Pancreas (tissue), 10 donors: ENCODE measurements at places on chromosomes 3 and 15.

DNA sequence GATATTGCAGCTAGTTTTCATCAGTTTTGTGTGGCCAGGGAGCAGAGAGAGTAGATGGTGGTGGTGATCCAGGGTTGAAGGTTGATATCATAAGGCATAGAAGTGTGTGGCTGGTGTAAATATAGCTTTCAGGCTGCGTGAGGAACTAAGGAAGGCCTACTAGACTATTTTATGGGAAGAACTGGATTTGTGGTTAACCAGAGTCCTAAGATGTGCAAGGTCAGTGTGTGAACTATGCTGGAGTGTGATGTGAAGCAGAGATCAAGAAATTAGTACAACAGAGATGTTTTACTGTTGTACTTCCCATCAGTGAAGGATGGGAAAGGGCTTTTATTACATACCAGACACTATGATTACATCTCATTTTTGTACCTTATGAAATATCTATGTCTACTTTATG is 41.5 kb downstream of the MAPK6 start:
- no peak for DNase-seq

DNA sequence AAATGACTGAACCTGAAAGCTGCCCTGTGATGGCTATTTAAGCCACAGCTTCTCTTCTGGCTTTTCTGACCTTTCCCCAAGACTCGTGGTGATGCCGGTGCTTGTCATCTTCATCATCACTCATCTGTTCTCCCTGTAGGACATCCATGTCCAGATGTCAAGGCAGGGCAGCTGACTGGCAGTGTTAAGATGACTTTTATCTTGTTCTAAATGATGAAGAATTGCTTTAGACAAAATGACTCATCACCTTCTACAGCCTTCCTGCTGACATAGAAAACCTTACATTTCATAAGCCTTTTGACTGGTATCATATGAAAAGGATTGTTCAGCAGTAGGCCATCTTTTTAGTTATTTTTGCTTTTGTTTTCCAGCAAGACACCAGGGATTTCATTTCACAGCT is 67.0 kb upstream of the GPR149 start:
- no peak for DNase-seq

GRCh38 chr15:88018869-88019641 is 237.5 kb downstream of the NTRK3 start:
- DNase-seq = no peak

DNA sequence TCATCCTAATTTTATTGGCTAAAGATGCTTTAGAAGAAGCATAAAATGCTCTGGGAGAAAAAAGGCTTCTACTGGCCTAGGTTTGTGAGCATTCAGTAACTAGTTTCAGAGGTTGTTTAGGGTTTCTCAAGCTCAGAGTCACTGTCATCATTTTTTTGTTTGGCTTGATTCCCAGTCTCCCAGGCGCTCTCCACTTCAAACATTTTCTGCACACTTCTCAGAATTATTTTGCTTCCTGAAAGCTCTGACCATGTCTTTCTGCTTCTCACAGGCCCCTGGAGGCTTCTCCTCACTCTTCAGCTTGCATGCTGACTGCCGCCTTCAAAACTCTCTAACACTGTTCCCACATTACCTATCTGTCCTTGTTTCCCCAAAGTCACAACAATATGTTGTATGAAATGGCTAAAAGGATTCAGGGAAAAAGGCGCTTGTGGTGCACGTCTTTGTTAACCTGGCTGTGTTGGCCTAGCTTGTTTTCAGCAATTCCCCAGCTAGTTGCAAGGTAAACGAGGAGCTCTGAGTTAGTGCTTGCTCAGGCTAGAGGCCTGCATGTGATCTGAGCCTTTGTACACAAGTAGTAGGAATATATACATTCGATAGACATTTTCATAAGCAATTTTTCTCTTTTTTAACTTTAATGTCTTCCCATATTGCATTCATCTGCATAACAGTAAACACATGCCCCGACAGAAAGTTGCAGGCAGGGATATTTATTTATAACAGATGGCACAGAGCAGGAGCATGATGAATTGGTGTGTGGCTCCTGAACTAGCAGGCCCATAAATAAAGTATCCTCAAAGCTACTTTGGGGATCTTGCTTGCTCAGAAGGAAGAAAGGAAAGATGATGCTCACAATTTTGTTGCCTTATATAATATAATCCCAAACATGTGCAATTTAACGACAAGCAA is 129.2 kb upstream of the DPH6 start:
- no peak for DNase-seq

DNA sequence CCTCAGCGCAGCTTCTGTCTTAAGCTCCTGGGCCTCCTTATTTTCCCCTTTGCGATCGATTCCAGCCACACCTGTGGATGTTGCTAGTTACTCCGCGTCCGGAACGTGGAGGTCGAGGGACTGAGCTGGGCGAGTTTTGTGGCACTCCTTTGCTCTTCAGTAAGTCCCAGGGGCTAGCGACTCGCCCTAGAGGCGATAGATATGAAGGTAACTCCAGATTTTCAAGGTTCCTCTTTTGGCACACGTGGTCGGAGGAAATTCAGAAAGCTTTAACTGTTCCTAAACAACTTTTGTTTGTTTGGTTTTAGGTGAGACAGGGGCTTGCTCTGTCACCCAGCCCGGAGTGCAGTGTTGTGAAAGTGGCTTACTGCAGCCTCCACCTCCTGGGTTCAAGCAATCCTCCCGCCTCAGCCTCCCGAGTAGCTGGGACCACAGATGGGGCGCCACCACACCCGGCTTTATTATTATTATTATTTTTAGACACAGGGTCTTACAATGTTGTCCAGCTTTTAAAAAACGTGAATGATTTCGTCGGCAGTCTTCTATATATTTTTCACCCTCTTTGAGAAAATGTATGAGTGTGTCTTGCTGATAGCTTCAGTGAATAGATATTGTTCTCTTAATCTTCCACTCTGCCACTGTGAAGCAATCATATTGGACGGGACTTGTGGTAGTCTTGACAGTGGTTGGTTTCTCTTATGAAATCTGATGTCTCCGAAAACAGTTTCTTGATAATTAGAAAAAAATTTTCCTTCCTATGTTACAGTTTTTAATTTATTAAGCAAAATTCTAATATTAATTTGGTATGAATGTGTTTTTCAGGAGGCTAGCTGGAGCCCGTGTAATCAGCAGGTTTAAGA is 785 bp downstream of the MFSD1 start:
- no peak for DNase-seq

- peak; percentile 24 for DNase-seq
Measured at GRCh38 chr3:65996589-65996988, 42.1 kb downstream of the MAGI1 start.

GRCh38 chr3:32886296-32886695 is 65.1 kb upstream of the CCR4 start:
- no peak for DNase-seq

DNA sequence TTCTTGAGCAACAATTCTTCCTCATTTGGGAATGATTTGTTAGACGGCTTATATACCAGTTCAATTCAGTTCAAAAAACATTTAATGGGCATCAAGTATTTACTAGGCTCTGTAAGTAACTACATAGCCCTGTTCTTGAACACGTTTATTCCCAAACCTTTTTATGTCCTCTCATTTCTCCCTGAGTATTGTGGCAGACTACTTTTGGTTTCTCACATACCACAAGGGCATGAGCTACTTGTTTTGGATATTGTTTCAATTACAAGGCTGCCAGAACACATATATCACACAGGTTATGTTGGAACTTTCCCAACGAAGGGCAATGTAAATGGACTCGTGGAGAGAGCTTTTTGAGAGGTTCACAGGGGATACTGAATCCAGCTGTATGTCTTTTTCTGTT is 363.8 kb upstream of the NAALADL2 start:
- DNase-seq = no peak

DNA sequence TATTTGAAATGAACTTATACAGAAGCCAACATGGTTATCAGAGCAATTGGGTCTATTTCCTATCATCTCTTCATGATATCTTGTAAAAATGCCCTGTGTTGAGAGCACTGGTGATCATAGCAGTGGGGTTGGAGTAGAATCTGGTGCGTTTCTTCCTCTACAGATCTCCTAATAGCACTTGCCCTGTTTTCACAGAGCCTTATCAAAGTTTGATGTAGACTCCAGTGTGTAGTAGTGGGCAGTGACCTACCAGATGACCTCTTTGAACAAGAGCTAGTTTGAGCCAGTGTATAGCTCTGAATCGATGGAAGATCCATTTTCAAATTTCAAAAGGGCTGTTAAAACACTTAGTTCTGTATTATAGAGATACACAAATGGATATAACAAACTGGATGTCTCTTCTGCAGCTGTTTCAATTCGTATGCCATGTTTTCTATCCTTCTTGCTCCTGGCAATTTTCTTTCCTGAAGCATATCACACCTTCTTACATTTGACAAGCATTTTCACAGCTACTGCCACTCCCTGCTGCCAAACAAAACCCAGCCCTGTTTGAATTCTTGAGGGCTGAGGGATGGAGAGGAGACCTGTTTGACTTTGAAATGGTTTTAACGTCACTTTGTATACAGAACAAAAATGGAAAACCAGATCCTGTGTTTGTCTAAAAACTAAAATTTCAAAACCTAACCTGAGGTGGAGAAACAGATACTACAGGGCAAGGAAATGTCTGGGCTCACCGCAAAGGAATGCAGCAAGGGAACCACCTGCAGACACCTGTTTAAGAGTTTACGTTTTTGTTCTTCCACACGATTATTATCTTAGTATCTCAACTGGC is 354.5 kb upstream of the TPRG1 start:
- DNase-seq = no peak

DNA sequence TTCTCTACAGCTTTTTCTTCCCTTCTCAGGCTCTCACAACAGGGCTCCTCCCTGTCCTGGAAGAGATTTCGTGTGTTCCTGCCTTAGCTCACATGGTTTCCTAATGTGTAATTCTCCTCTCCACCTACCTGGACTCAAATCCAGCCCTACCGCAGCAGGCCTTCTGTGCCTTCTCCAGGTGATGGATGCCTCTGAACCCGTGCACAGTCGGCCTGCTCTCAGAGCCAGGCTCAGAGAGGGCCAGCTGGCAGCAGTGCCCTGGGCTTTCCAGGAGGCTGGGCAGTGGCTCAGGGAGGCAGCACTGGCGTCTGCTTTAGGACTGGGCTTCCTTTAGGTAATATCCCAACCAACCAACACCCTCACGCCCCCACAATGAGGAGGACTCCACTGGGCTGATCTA is 123.2 kb upstream of the TMC3 start:
- no peak for DNase-seq

GRCh38 chr3:157427901-157428300 is 8.7 kb upstream of the PTX3 start:
- DNase-seq = no peak

- no peak for DNase-seq
Measured at GRCh38 chr3:118772547-118773011, 262.1 kb downstream of the IGSF11 start.

GRCh38 chr3:158864492-158864891 is 62.6 kb downstream of the MFSD1 start:
- no peak for DNase-seq

DNA sequence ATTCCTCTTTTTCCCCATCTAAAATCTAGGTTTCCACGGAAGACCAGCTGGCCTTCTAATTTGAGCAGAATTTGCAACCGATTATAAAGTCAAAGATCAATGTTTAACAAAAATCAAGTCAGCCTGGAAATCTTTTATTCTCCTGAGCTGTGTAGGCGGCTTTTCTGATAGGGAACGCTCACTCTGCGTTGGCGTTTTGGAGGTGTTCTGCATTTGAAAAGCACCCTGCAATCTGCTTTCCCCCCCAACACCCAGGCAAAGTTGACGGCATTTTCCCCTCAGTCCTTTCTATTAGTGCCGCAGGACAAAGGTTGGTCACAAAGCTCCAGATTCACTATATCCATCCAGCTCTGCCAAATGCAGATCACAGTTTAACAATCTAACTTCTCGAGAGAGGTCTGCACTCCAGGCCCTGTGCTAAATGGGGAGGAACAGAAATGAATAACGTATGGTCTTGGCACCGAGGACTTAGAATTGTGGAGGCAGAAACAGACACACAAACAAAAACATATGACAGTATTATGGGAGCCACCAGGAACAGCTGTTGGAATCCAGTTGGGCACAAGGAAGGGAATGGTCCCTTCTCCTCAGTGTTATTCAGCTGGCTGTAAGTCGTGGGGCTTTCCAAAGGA is 50.4 kb upstream of the LARS2 start:
- no peak for DNase-seq

DNA sequence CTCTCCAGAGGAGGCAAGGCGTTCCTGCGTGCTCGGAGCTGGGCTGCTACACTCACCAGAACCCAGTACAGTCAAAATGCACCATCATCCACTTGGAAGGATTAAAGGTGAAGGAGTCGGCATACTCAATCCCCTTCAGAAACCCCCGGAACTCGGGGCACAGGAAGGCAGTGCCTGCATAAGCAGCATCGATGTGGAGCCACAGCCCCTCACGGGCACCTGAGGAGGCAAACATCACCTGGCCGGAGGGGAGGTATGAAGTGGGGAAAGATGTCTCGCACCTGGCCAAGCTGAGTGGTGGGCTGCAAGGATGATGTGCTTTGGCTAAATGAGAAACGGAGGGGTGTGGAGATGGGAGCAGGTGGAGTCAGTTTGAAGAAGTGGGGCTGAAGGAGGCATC is 13.0 kb downstream of the HDC start:
- no peak for DNase-seq

GRCh38 chr15:85587707-85588411 is 206.9 kb downstream of the KLHL25 start:
- no peak for DNase-seq

DNA sequence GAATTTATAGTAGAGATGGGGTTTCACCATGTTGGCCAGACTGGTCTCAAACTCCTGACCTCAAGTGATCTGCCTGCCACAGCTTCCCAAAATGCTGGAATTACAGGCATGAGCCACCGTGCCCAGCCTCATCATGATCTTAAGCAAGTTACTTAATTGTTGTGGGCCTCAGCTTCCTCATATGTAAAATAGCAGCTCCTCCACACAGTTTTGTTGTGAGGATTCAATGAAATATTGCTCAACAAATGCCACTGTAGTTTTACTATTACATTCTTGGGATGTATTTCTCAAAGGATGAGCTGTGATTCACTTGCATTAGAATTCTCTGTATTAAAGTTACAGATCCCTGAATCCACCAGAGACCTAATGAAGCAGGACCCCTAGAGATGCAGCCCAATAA is 168.8 kb downstream of the ADAMTS9 start:
- no peak for DNase-seq

GRCh38 chr3:89340408-89340807 is 233.0 kb downstream of the EPHA3 start:
- no peak for DNase-seq

- DNase-seq = no peak
Measured at GRCh38 chr3:14716591-14716990, 41.6 kb downstream of the C3orf20 start.

DNA sequence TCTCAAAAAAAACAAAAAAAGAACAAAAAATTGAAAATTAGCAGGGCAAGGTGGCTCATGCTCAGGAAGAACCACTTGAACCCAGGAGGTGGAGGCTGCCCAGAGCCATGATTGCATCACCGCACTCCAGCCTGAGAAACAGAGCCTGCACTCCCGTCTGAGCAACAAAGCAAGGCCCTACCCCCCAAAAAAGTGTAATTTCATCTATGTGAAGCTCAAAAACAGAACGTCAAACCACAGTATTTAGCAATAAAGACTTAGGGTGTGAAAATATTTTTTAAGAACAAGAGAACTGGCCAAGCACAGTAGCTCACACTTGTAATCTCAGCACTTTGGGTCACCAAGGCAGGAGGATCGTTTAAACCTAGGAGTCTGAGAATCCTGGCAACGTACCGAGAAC is 38.2 kb downstream of the STAG1 start:
- DNase-seq = no peak

- no peak for DNase-seq
Measured at GRCh38 chr3:23952646-23953045, 7.6 kb downstream of the NR1D2 start.
